ENCODE measurements at places on chromosomes 5 and 9. TPM values are rescaled to one million over a fixed set of nuclear protein-coding genes. Genes with fewer than 3 reads are reported as not detected.
A peak's percentile ranks its signal among the peaks of the same experiment; 100 is the strongest.

Gene NUTM2F
- not detected for polyA plus RNA-seq

Gene HCN1
- 2.8 TPM for polyA plus RNA-seq

DNA sequence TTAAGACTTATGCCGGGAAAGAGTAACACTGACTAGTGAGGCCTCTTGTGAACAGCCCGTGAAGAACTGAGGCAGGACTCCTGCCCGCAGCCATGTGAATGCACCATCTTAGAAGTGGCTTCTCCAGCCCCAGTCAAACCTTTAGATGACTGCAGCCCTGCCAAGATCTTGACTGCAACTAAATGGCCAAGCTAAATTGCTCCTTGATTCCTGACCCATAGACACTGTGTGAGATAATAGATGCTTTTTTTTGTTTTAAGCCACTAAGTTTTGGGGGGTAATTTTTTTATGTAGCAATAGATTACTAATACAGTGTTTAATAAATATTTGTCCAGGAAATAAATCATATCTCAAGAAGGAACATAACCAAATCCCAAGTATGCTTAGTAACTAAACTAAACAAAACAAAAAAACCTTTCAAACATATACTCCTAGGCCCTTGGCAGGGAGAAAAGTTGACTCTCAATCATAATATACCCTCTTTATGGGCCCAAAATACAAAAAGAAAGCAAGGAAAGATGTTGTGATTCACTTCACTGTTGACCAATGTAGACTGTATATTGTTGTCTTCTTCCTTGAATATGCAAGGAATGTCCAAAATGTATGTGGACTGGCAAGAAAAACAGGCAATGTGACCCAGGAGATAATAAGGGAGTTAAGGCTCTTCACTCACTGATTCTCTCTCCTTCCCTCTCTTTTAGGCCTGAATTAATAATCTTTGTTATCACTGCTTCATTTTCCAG lies 79.7 kb upstream of the ZNF366 start:
- no peak for DNase-seq

GRCh38 chr9:105296445-105296844 lies 52.0 kb downstream of the SLC44A1 start:
- no peak for DNase-seq

Gene MLANA
- polyA plus RNA-seq, result 0.38 TPM

DNA sequence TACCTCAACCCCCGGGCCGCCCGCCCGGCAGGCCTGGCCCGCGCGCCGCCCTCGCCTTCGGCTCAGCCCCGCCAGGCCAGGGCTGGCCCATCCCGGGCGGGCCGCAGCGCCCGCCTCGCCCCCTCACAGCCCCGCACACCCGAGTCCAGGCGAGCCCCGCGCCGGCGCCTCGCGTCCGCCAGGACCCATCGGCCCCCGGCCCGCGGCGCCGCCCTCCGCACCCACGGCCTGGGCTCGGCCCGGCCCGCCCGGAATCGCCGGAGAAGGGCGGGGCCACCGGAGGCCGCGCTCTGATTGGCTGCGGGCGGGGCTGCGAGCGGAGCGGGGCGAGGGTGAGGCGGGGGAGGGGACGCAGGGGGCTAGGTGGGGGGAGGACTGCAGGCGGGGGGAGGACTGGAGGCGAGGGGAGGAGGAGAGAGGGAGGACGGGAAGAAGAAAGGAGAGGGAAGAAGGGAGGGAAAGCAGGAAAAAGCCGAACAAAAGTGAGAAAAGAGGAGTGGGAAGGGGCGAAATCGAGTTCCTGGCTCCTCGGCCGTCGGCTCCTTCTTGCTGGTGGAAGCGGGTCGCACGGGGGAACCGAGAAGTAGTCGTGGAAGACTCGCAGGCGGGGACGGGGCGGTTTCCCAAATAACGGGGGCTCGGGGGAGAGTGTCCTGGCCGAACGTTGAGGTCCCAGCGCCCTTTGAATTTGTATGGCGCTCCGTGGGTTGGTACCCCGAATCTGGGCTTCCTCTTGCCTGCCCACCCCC lies 472 bp upstream of the UBTD2 start:
- peak; percentile 93 for DNase-seq

- no peak for DNase-seq
These were observed 10.5 kb upstream of the CCNB1 start for GRCh38 chr5:69156456-69156855.

GRCh38 chr5:55027595-55027994 lies 3.5 kb downstream of the GZMK start:
- DNase-seq, result no peak

- no peak for DNase-seq
These were observed 12.3 kb downstream of the FCN2 start for GRCh38 chr9:134892820-134893420.

- peak; percentile 24 for DNase-seq
These were observed 8.3 kb downstream of the RGS14 start for GRCh38 chr5:177365845-177366527.

Gene HSD17B3
- polyA plus RNA-seq, result not detected

Gene EQTN
- polyA plus RNA-seq, result 0.21 TPM

Gene SIMC1
- 9.4 TPM for polyA plus RNA-seq

Gene RECK
- 11.6 TPM for polyA plus RNA-seq

Gene PCAT7
- 4.0 TPM for polyA plus RNA-seq

Gene SMC2
- 103 TPM for polyA plus RNA-seq
